ENCODE measurements at places on chromosomes 7 and 10. TPM values are rescaled to one million over a fixed set of nuclear protein-coding genes. Genes with fewer than 3 reads are reported as not detected.
A peak's percentile ranks its signal among the peaks of the same experiment; 100 is the strongest.

- no peak for DNase-seq
- peaks cover 10% of the 10 kb centered on the region for H3K4me1 ChIP-seq
- no peaks in the 10 kb centered on the region for H3K36me3 ChIP-seq
- no peak overlapping the region for H3K4me3 ChIP-seq
- H3K27me3 ChIP-seq, result no peaks in the 10 kb centered on the region
- no peak overlapping the region for H3K27ac ChIP-seq
Observed at GRCh38 chr10:35083242-35083641, 6.9 kb downstream of the CUL2 start.

GRCh38 chr10:46216836-46217751 lies 69.7 kb upstream of the ANTXRL start:
- H3K4me1 ChIP-seq, result no peaks in the 10 kb centered on the region
- H3K27me3 ChIP-seq, result no peaks in the 10 kb centered on the region
- no peak overlapping the region for H3K4me3 ChIP-seq
- H3K27ac ChIP-seq, result no peak overlapping the region
- no peaks in the 10 kb centered on the region for H3K36me3 ChIP-seq

DNA sequence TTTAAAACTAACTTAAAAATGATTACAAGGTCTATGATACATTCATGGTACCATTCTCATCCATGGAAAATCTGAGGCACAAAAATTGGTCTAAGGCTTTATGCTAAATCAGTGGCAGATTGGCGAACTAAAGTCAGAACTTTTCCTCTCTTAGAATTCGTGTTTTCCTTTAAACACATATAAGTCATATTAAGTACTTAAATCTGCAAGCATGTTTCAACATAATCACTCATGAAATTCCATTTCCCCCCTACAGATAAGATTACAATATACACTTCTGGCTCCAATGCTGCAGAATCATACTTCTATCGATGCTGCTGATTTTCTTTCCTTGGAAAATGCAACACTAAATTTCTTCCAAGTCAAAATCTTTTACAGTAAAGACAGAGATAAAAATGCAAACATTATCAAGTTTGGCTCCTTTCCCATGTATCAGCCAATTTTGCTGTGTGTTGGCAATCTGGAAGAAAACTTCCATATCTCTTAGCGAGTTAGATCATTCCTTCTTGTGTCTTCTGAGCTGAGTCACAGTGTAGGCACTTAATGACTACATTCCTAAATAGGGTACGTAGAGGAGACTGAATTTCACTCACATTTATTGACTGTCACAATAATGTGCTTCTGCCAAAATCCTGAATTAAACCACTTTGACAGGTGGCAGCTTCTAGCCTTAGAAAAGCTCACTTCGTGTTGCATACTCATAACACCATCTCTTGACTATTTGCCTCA lies 76.4 kb upstream of the LRRC17 start:
- no peaks in the 10 kb centered on the region for H3K27me3 ChIP-seq
- H3K4me1 ChIP-seq, result peaks cover 9% of the 10 kb centered on the region
- DNase-seq, result no peak
- H3K36me3 ChIP-seq, result no peaks in the 10 kb centered on the region
- no peak overlapping the region for H3K27ac ChIP-seq
- no peak overlapping the region for H3K4me3 ChIP-seq

GRCh38 chr7:4730971-4731370 lies 44.5 kb upstream of the AP5Z1 start:
- peaks cover 20% of the 10 kb centered on the region for H3K36me3 ChIP-seq
- no peak overlapping the region for H3K27ac ChIP-seq
- H3K27me3 ChIP-seq, result no peaks in the 10 kb centered on the region

DNA sequence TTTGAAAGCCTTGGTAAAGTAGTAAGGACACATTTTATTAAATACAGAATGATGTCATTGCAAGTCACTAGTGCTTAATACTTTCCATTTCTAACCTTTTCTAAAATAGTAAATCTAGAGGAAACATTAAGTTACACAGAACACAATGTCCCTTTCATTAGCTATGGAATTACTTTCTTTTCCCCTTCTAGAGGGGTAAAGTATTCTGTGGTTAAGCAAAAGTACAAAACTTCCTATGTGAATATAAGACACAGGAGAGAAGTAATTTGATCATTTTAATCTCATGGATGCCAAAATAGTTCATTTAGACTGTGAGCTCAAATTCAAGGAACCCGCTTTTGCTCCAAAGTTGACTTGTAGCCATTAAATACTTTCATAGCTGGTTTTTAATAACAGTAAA lies 49.8 kb downstream of the SEMA3E start:
- no peaks in the 10 kb centered on the region for H3K36me3 ChIP-seq
- no peaks in the 10 kb centered on the region for H3K4me1 ChIP-seq
- no peaks in the 10 kb centered on the region for H3K27me3 ChIP-seq
- no peak for DNase-seq
- no peak overlapping the region for H3K4me3 ChIP-seq

GRCh38 chr7:131370523-131370968 lies 42.9 kb downstream of the MKLN1 start:
- H3K27ac ChIP-seq, result no peak overlapping the region
- no peaks in the 10 kb centered on the region for H3K4me1 ChIP-seq
- no peak for DNase-seq
- H3K27me3 ChIP-seq, result no peaks in the 10 kb centered on the region

Gene ZNF775
- 3.3 TPM for total RNA-seq

Gene TYW1
- total RNA-seq, result 9.7 TPM

- H3K4me3 ChIP-seq, result no peak overlapping the region
- H3K36me3 ChIP-seq, result no peaks in the 10 kb centered on the region
- H3K4me1 ChIP-seq, result peaks cover 4% of the 10 kb centered on the region
- H3K27me3 ChIP-seq, result no peaks in the 10 kb centered on the region
- no peak overlapping the region for H3K27ac ChIP-seq
Observed at GRCh38 chr10:61780732-61781131, 118.0 kb downstream of the CABCOCO1 start.

Gene SLC4A2
- 51.5 TPM for total RNA-seq

Gene STN1
- 28.6 TPM for total RNA-seq

- no peak overlapping the region for H3K4me3 ChIP-seq
- H3K27me3 ChIP-seq, result no peaks in the 10 kb centered on the region
- no peaks in the 10 kb centered on the region for H3K36me3 ChIP-seq
- DNase-seq, result no peak
- H3K27ac ChIP-seq, result no peak overlapping the region
Observed at GRCh38 chr10:6411436-6411835, 168.6 kb downstream of the PRKCQ start.

Gene ANKRD30A
- total RNA-seq, result not detected

DNA sequence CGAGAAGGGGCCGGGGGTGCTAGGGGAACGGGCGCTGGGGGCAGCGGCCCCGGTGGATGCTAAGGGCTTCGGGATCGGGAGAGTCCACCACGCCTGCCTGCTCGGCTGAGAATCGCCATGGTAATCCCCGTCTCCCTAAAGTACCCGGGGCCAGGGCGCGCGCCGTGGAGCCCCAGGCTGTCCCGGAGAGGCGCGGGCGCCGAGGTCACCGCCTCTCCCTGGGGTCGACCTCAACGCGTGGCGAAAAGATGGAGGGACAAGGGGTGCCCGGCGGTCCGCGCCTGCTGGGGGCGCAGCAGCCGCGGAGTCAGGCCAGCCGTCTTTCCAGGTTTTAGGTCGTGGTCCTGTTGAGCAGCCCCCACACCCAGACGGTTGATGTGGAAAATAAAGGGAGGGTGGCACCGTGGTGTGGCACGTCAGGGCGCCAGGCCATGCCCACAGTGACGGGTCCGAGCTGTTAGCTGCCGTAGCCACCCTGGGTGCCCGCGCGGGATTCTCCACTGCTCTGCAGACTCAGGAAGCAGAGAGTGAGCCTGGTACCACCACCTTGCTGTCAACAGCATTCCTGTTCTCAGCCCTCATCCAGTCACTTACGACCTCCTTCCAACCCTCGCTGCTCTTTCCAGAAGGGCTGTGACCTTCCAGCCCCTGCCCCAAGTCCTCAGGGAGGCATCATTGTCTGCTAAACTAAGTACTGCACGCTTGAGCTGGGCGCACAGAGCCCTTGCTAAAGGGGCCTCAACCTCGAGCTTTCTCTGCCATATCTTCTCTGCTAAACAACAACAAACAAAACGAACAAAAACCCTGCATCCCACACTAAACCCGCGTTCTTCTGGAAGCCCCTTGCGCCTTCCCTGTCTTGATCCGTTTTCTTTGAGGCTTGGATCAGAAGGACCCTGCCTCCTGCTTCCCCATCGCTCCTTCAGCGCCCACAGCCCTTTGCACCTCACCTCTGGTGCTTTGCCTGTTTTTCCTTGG lies 666 bp downstream of the SMKR1 start:
- H3K27me3 ChIP-seq, result no peaks in the 10 kb centered on the region
- DNase-seq, result no peak
- H3K4me1 ChIP-seq, result no peaks in the 10 kb centered on the region

Gene ZNF804B
- total RNA-seq, result not detected

GRCh38 chr10:84341983-84342382 lies 13.6 kb downstream of the CCSER2 start:
- no peaks in the 10 kb centered on the region for H3K27me3 ChIP-seq
- DNase-seq, result no peak
- H3K4me1 ChIP-seq, result peaks cover 23% of the 10 kb centered on the region
- H3K27ac ChIP-seq, result no peak overlapping the region
- no peak overlapping the region for H3K4me3 ChIP-seq

Gene NUP205
- 13.3 TPM for total RNA-seq

DNA sequence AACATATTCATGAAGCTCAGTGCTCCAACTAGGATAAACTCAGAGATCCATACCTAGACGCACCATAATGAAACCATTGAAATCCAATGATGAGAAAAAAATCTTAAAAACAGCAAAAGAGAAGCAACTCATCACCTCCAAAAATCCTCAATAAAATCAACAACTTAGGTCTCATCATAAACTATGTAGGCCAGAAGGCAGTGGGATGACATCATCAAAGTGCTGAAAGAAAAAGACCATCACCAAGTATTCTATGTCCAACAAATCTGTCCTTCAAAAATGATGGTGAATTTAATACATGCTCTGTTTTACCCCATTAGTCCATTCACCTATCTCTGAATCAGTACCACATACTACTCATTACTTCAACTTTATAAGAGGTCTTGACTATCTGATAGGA lies 304.4 kb downstream of the HDAC9 start:
- H3K27me3 ChIP-seq, result no peaks in the 10 kb centered on the region
- H3K36me3 ChIP-seq, result no peaks in the 10 kb centered on the region
- H3K27ac ChIP-seq, result no peak overlapping the region

DNA sequence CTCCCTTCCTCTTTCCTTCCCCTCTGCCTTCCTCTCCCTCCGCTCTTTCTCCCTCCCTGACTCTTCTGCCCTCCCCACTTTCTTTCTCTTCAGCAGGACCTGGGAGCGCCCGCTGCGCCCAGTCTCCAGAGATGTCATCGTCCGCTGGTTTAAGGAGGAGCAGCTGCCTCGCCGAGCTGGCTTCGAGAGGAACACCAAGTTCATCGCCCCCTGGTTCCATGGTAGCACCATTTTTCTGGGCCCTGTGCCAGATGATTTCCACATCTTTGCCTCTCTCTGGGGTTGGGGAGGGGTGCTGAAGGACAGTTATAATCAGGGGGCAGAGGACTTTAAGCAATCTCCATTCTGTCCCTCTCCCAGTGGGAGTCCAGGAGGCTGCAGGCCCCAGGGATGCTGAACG lies 71.6 kb downstream of the SH2D4B start:
- no peak overlapping the region for H3K4me3 ChIP-seq
- H3K4me1 ChIP-seq, result no peaks in the 10 kb centered on the region
- DNase-seq, result no peak
- no peaks in the 10 kb centered on the region for H3K27me3 ChIP-seq
- H3K27ac ChIP-seq, result no peak overlapping the region
- no peaks in the 10 kb centered on the region for H3K36me3 ChIP-seq

- H3K4me3 ChIP-seq, result no peak overlapping the region
- DNase-seq, result no peak
- H3K36me3 ChIP-seq, result no peaks in the 10 kb centered on the region
- no peak overlapping the region for H3K27ac ChIP-seq
- H3K27me3 ChIP-seq, result no peaks in the 10 kb centered on the region
Observed at GRCh38 chr10:61655335-61655851, 7.3 kb upstream of the CABCOCO1 start.

Gene AKR1C3
- 21.1 TPM for total RNA-seq

DNA sequence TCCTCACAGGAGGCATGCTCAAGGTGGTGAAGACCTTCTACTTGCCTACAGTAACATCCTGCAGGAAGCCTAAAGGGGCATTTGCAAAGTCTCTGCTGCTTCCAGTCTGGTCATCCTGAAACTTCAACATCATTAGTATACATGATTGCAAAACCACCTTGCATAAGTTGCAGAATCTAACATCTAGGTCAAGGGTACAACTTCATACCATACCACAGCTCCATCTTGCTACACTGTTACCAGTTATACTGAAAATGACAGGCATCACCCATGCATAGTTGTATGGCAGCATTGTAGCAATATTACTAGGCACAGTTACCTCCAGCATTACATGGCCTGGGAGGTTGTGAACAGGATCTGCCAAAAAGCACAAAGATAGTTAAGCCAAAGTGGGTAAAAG lies 13.7 kb upstream of the MACROH2A2 start:
- no peak overlapping the region for H3K27ac ChIP-seq
- H3K4me1 ChIP-seq, result peaks cover 3% of the 10 kb centered on the region
- no peaks in the 10 kb centered on the region for H3K36me3 ChIP-seq

GRCh38 chr7:15558756-15559155 lies 3.1 kb downstream of the AGMO start:
- no peaks in the 10 kb centered on the region for H3K36me3 ChIP-seq
- no peaks in the 10 kb centered on the region for H3K4me1 ChIP-seq
- no peak overlapping the region for H3K4me3 ChIP-seq
- DNase-seq, result no peak
- no peak overlapping the region for H3K27ac ChIP-seq

- DNase-seq, result no peak
- H3K27me3 ChIP-seq, result no peaks in the 10 kb centered on the region
- peaks cover 10% of the 10 kb centered on the region for H3K36me3 ChIP-seq
- no peaks in the 10 kb centered on the region for H3K4me1 ChIP-seq
- peak overlapping the region; percentile 81 for H3K27ac ChIP-seq
Observed at GRCh38 chr7:150520145-150520544, 5.5 kb downstream of the GIMAP7 start.

Gene ACTL6B
- not detected for total RNA-seq

Gene SMKR1
- total RNA-seq, result 0.25 TPM

- no peak overlapping the region for H3K4me3 ChIP-seq
- DNase-seq, result no peak
- no peaks in the 10 kb centered on the region for H3K36me3 ChIP-seq
Observed at GRCh38 chr7:70573071-70573661, 558.8 kb upstream of the GALNT17 start.

Gene GPR15LG
- total RNA-seq, result not detected

DNA sequence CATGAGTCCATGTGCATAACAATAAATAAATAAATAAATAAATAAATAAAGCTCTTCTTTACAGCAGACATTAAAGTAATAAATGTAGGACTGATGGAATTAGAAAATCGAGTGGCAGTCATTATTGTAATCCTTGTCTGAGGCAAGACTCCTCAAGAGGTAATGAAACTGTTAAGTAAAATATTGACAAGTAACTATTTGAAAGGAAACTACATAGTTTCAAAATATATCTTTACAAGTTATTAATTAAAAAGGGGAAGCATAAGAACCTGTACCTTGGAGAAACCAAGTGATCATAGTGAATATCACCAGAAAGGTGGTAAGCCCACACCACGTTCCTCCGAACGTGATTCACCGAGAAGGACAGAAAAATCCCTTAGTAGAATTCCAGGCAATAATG lies 285.6 kb upstream of the SORCS1 start:
- no peaks in the 10 kb centered on the region for H3K4me1 ChIP-seq
- H3K4me3 ChIP-seq, result no peak overlapping the region

Data from heart left ventricle (tissue), 16 donors.